Esophagus squamous epithelium (tissue), 5 donors: ENCODE measurements at places on chromosomes 1 and 21. TPM values are rescaled to one million over a fixed set of nuclear protein-coding genes. Genes with fewer than 3 reads are reported as not detected.

DNA sequence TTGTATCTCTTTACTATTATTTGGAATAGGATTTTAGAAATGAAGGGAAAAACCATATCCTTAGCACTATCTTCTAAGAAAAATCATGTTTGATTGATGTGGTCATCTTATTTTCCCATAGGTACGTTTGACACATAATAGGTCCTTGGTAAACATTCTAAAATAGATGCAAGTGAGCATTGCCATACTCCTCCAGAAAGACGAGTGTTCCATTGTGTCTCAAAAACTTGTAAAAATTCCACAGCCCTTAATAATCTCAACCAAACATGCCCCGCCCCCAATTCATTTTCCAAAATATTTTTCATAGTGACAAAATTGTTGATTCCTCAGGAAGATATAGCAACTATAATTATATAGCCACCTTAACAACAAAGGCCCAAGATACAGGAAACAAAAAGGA lies 113.4 kb downstream of the CD247 start:
- no peak for DNase-seq

Gene FMO3
- total RNA-seq, result 4.0 TPM

Gene TSTD1
- 94.3 TPM for total RNA-seq

DNA sequence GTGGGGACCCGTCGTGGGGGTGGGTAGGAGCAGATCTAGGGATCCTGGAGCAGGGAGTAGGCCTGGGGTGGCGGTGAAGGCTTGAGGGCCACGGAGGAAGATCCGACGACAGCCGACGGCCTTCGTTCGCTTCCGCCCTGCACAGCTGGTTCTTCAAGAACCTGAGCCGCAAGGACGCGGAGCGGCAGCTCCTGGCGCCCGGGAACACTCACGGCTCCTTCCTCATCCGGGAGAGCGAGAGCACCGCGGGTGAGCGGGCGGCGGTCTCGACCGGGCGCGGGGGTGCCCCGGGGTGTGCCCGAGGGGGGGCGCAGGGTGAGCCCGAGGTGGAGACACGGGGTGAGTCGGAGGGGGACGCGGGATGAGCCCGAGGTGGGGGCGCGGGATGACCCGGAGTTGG lies 16.5 kb upstream of the HDAC1 start:
- no peak for DNase-seq

- no peak for DNase-seq
Measured at GRCh38 chr1:167542109-167543032, 11.2 kb downstream of the CREG1 start.

- no peak for DNase-seq
Measured at GRCh38 chr21:36395353-36396111, 10.3 kb downstream of the CHAF1B start.

DNA sequence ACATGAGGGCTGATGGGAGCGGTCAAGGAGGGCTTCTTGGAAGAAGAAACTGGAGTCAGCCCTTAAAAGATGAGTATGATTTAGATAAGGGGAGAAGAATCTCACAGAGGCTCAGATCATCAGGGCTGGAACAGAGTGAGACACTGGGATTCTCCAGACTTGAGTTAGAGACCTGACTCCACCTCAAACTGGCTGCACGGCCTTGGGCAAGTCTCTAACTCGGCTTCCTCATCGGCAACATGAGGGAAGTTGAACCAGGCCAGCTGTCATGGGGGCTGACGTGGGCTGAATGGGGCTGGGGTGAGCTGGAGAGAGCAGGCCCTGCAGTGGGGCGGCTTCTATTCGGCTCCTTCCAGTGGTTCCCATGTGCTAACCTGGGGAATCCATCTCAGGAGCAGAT lies 2.5 kb downstream of the C1QC start:
- DNase-seq, result no peak

Gene KIAA0040
- total RNA-seq, result 22.7 TPM

Gene MCOLN2
- 0.38 TPM for total RNA-seq

Gene OR2M3
- total RNA-seq, result not detected

DNA sequence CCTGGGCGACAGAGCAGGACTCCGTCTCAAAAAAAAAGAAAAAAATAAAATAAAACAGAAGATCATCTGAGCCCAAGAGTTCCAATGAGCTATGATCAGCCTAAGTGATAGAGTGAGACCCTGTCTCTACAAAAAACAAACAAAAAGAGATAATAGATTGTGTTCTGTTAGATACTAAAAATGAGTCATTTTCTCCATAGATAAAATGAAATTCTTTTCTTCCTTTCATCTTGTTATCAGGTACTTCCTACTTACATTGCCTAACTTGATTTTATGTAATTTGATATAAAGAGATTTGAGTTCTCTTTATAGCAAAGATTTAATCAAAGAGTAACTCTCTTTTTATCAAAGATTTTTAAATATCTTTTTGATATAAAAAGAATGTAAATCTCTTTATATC lies 19.3 kb upstream of the PTGS2 start:
- DNase-seq, result no peak

GRCh38 chr1:233738396-233738795 lies 124.5 kb downstream of the KCNK1 start:
- no peak for DNase-seq

GRCh38 chr1:211587123-211587522 lies 8.2 kb upstream of the SLC30A1 start:
- no peak for DNase-seq

DNA sequence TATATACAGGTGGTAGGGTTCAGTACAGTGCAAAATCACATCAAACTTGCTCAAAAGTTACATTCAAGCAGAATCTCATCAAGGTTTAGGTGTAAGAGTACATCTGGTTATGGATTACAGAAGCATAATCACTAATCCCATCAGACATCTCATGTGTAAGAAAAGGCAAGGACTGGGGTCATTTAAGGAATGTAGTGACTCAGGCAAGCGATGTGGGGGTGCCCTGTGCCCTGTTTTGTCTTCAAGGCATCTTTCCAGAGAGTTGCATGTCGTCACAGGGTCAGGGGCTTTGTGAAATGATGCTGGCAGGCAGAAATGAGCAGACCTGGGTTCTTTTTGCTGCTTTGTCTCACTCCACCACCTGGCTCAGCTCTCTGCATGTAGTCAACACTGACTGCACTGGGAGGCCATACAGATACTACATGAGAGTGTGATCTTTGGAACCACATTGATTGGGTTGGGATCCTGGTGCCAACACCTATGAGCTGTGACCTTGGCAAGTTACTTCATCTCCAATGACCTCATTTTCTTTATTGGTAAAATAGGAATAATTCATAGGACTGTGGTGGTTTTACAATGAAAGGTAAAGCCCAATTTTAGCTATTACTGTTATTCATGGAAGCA lies 8.2 kb upstream of the HHIPL2 start:
- no peak for DNase-seq

Gene AMY1C
- total RNA-seq, result not detected

DNA sequence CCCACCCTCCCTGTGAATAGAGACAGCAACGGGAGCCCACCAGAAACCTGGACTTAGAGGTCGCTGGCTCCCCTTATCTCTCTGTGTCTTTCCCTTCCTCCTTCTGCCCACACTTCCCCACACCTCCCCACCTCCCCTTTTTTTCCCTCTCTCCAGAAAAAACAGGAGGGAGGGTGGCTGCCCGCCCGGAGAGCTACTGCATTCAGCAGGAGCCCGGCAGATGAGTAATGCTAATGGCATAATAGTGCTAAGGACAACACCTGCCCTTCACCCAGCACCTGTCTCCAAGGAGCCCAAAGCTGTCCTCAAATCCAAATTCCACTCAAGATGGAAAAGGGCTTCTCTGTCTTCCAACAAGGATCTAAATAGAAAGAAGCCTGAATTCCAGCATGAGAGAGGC lies 11.4 kb upstream of the PRELP start:
- DNase-seq, result no peak

Gene OR2T29
- not detected for total RNA-seq

GRCh38 chr1:212782422-212783154 lies 9.0 kb downstream of the NSL1 start:
- DNase-seq, result no peak

- no peak for DNase-seq
Measured at GRCh38 chr1:88685259-88685620, 1.2 kb downstream of the PKN2 start.

GRCh38 chr1:89757532-89757931 lies 63.3 kb upstream of the LRRC8D start:
- no peak for DNase-seq
